ENCODE measurements at places on chromosomes 11 and 22. TPM values are rescaled to one million over a fixed set of nuclear protein-coding genes. Genes with fewer than 3 reads are reported as not detected.

- DNase-seq, result no peak
These were observed 80.8 kb downstream of the NAT10 start for GRCh38 chr11:34185926-34186841.

PSMD13 gene
- 98.0 TPM for polyA plus RNA-seq

HPS4 gene
- polyA plus RNA-seq, result 34.8 TPM

RIBC2 gene
- polyA plus RNA-seq, result not detected

GRCh38 chr11:15095736-15096228, 18.9 kb upstream of the INSC start:
- DNase-seq, result no peak

ASCL2 gene
- 1.6 TPM for polyA plus RNA-seq

GRCh38 chr11:32386770-32387377, 48.5 kb downstream of the WT1 start:
- DNase-seq, result no peak
